ENCODE measurements at places on chromosomes 4 and X.

GRCh38 chrX:427812-428725, 41.4 kb upstream of the PPP2R3B start:
- DNase-seq: peak; percentile 67

- DNase-seq: no peak
These were observed 629.6 kb downstream of the TLL1 start for GRCh38 chr4:166502660-166503059.

DNA sequence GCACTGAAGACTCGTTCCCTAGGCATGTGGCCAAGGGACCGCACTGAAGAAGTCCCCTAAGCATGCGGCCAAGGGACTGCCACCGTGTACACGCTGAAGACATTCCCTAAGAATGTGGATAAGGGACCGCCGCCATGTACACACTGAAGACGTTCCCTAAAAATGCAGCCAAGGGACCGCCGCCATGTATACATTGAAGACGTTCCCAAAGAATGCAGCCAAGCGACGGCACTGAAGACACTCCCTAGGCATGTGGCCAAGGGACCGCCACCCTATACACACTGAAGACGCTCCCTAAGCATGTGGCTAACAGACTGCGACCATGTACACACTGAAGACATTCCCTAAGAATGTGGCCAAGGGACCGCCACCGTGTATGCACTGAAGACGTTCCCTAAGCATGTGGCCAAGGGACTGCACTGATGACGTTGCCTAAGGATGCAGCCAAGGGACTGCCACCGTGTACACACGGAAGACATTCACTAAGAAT, 31.5 kb downstream of the DHRSX start:
- no peak for DNase-seq

DNA sequence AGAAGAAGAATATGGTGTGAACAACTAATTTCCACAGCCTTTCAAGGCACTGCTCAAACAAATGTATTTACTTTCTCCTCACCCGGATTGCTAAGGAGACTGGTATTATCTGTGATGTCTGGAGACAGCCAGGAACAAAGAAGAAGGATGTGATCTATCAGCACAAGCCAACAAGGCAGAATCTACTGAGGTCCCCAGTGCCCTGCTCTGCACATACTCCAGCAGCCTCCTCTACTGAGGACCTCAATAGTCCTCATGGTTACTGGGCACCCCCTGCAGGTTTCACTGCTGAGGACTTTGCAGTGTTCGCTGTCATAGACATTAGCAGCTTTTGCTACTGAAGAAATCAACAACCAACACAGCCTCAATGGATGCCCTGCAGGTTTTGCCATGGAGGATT, 930.1 kb downstream of the ADGRL3 start:
- DNase-seq: no peak

Data from KBM-7 (cell line).